ENCODE measurements at places on chromosomes 11 and 22.

DNA sequence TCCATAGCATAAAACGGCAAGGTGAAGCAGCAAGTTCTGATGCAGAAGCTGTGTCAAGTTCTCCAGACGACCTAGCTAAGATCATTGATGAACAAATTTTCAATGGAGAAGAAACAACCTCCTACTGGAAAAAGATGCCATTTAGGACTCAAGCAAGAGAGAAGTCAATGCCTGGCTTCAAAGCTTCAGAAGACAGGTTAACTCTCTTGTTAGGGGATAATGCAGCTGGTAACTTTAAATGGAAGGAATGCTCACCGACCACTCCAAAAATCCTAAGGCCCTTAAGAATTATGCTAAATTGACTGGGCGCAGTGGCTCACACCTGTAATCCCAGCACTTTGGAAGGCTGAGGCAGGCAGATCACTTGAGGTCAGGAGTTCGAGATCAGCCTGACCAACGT, 31.3 kb downstream of the CLTCL1 start:
- no peak for DNase-seq

DNA sequence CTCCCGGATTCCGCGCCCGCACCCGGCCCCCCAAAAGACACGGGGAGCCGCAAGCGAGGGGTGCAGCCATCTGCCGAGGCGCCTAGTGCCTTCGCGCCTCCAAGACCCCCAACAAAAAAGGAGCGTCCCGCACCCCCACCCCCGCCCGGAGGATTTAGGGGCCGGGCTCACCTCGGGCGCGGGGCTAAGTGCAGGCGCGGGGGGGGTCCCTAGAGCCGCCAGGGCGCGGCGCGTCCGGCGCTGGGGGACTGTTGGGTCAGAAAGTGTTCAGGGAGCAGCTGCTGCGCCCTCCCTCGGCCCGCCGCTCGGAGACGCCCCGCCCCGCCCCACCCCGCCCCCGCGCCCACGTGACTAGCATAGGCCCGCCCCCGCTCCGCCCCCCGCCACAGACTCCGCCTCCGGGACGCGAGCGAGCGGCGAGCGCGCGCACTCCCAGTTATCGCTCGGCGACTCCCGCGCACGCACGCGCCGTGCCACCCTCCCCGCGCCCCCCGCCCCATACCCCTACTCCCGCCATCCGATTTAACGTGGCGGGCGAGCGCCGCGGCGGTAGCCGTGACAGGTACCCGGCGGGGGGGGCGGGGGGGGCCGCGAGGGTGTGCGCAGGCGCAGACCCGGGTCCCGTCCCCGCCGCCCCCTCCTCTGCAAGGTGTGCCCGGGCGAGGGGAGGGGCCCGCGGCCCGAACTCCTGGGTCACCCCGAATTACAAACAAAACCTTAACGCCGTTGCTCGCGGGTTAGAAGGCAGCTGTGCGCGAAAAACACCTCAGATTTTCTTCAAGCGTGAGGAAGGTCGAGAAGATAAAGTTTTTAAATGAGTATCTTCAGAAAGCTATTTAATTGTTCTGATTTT, 56.2 kb downstream of the KCNJ4 start:
- DNase-seq: peak; percentile 50

DNA sequence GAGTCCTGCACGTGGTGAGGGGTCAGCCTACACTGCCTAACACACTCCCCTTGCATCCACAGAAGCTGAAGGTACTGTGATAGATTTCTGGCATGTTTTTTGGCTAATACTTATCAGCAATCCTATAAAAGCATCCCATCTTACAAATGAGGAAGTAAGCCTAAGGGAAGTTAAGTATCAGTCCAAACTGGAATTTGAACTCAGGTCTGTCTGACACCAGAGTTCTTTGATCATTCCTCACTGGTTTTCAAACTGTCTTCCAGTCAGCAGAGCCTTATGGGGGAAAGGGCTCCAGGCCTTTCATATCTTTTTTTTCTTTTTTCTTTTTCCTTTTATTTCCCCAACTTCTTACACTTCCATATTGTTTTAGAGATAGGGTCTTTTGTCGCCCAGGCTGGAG, 105.6 kb downstream of the RBFOX2 start:
- DNase-seq: no peak

GRCh38 chr11:8056810-8057463, 24.1 kb upstream of the TUB start:
- DNase-seq: no peak

DNA sequence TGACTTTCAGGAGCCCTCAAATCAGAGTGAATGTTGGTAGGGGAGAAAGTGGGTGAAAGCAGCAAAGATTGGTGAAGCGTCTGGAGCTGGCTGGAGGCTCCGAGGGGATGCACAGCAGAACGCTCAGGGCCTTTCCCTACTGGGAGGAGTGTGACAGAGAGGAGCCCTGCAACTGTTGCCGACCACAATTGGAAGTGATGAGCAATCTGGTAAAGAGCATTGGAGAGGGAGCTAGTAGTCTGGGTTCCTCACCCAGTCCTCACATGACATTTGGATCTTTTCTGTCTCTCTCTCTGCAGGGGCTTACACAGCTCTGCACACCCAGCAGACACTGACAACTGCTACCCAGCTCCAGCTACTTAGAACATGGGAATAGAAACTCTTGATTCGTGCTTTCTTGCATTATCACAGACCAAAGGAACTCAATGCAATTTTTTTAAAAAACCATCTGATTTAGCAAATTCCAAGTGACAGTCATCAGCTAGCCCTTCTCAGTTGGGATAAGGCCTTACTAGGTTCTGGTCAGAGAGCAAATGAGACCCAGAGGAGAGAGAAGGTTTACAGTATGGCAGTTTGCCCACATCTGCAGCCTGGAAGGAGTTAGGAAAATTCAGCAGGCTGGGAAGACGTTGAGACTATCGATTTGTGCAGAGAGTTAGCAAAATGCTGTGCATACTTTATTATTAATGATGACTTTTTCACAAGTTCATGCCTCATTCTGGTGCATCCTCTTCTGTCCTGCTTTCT, 278.0 kb upstream of the PLET1 start:
- DNase-seq: no peak

- DNase-seq: no peak
Observed at GRCh38 chr11:117941163-117941707, 12.0 kb upstream of the TMPRSS13 start.

GRCh38 chr11:118857385-118857784, 26.3 kb upstream of the CXCR5 start:
- DNase-seq: no peak

- DNase-seq: no peak
Observed at GRCh38 chr11:17554487-17554886, 7.4 kb downstream of the OTOG start.

- no peak for DNase-seq
Observed at GRCh38 chr11:16814410-16815046, 76.1 kb downstream of the C11orf58 start.

All from T-cell (primary cell).